Germinal center (tissue), 1 donor: ENCODE measurements at places on chromosomes 7 and 10.

GRCh38 chr7:48112401-48113165, 23.5 kb downstream of the UPP1 start:
- no peak for DNase-seq

DNA sequence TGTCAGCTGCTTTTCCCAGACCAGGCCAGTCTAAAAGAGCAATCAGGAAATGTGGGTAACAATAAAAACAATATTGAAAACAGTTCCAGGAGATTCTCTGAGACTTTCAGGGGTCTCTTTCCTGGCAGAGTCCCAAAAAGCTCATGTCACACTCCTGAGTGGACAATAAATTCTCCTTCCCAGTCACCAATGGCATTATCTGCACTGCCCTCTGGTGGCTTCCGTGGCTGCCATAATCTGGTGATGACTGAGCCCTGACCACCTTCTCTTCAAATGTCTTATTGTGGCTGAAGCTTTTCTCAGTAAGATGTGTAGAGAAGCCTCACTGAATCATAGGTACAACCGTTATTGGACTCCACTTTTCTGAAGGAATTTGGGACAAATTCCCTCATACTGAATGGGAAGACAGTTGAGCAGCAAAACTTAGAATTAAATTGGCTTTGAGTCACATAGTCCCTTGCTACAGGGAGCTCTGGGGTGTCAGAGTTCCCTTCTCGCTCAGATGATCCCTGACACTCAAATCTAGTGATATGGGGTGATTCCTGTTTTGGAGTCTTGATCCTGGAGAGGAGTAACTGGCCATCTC, 24.4 kb upstream of the ASAH2 start:
- DNase-seq = peak; percentile 25

DNA sequence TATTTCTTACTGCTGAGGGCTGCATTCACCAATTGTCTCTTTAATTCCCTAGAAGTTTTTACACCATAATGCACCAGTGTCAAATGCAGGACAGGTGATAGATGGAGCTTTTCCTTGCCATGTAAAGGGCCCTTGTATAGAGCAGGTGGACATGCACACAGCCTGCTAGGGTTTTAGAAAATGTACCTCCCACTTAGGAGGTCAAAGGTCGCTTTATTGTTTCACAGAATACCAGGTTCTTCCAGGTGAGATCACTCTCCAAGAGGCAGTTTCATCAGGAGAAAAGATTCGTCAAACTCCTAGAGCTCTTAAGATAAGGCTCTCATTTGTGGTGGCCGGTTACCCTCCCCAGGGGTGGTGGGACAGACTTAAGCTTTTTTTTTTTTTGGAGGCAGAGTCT, 215.8 kb downstream of the PHTF2 start:
- DNase-seq = no peak

DNA sequence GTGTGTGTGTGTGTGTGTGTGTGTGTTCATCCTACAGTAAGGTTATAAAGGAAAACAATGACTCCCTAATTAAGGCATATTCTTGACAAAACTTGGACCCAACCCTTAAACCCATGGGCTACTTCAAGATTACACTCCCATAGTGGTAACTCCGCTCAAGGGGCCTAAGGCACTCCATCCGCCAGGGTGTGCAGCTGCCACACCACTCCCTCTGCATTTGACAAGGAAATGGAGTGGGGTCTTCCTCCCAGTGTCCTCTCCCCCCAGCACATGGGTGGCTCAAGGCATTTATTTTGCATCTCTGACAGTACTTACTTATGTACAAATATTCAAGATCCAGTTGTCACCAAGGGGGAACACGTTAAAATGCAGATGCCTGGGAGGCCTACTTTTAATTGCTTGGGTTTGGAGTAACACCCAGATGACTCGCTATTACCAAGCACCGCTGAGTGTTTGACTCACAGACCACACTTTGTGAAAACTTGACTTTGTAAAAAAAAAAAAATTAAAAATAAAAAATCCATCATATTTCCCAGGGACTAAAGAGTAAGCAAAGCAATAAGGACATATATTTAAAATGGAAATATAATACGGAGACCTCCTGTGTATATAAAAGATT, 53.0 kb upstream of the AGR3 start:
- no peak for DNase-seq

GRCh38 chr10:16748749-16749148, 68.5 kb downstream of the RSU1 start:
- DNase-seq = no peak

DNA sequence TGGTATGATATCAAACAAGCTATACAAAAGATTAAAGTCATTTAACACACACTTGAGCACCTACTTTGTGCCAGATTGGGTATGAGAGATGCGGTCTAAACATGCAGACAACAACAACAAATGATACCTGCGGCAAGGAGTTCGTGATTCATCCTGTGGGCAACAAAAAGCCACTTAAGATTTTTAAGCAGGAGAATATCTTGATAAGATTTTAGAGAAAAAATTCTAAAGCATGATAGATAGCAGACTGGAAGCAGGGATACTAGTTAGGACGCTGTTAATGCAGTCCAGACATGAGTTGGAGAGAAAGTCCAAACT, 1.6 kb upstream of the KBTBD2 start:
- no peak for DNase-seq

- DNase-seq = peak; percentile 16
These were observed 130.6 kb downstream of the SPAG6 start for GRCh38 chr10:22475651-22476600.
